ENCODE measurements at places on chromosomes 6 and 20.

GRCh38 chr6:163613025-163613424 is 198.5 kb downstream of the QKI start:
- no peak for DNase-seq

- DNase-seq = no peak
Observed at GRCh38 chr6:36766399-36766945, 68.8 kb downstream of the RAB44 start.

GRCh38 chr20:14838663-14839628 is 501.5 kb upstream of the FLRT3 start:
- no peak for DNase-seq

DNA sequence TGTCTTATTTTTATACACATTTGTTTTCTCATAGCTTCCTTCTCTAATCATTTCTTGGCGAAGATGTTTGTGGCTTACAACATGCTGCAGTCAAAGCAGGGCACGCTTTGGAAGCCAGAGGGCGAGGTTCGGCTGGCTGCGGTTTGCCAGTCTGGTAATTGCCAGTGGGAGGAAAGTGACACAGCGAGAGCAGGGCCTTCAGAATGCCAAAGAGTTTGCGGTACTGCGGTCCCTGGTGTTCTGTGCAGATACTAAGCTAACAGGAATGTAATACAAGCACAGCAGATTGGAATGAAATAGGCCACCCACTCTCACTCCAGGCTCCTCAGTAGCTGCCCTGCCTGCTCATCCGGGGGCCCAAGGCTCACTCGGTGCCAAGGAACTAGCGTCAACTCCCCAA is 58.7 kb upstream of the TGM3 start:
- DNase-seq = peak; percentile 95

- peak; percentile 26 for DNase-seq
Observed at GRCh38 chr6:131917318-131917717, 33.9 kb downstream of the CCN2 start.

DNA sequence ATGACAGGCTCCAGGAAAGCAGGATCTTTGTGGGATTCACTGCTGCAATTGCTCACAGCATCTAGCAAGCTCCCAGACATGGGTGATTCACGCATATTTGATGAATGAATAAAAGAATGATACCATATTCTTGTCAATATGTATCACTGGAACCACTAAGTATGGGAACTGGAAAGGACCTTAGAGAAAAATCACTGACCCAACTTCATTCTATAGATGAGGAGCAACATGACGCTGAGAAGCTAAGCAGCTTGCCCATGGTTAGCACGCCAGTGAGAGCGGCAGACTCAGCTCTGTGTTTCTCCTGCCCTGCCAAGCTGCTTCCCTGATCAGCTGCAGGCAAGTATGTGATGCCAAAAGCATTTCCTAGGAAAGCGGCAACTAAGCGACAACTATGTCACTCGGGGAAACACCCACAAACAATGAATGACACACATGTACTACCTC is 66.8 kb downstream of the PPP1R3G start:
- DNase-seq = peak; percentile 82

GRCh38 chr6:78925317-78925716 is 58.0 kb downstream of the IRAK1BP1 start:
- DNase-seq = no peak

- peak; percentile 73 for DNase-seq
Observed at GRCh38 chr6:42158011-42158410, 15.2 kb upstream of the GUCA1A start.

DNA sequence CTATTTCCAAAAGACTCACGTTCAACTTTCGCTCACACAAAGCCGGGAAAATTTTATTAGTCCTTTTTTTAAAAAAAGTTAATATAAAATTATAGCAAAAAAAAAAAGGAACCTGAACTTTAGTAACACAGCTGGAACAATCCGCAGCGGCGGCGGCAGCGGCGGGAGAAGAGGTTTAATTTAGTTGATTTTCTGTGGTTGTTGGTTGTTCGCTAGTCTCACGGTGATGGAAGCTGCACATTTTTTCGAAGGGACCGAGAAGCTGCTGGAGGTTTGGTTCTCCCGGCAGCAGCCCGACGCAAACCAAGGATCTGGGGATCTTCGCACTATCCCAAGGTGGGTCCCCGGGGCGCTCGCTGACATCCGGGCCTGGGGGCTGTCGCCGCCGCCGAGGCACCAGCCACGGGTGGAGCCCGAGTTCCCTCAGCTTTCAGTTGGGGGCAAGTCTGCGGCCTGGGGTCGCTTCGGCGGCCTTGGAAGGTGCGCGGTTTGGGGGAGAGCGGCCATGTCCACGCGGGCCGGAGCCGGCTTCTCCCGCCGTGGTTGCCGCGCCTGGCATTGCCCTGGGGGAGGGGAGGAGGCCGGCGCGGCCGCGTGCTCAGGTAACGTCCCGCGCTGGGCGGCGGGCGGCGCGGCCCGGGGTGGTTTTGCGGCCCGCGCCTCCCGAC is 429 bp downstream of the AMD1 start:
- peak; percentile 56 for DNase-seq

DNA sequence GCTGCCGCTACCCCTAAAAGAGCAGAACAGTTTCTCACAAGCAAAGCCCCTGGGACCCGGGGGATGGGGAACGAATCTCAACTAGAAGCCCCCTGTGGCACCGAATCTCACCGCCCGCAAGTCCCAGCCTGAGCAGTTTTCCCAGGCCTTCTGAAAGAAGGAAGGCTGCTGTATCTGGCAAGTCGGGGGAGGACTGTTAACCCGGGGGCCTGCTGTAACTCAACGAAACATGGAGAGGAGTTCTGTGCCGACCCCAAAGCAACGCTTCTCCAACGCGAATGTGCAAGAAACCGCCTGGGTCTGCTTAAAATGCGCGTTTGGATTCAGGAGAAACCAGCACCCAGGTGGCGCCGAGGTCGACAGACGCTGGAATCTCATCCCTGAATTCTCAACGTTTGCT is 34.2 kb downstream of the DLL1 start:
- DNase-seq = no peak

- no peak for DNase-seq
Observed at GRCh38 chr6:152330961-152331360, 306.2 kb downstream of the SYNE1 start.

- DNase-seq = peak; percentile 42
Observed at GRCh38 chr6:27617046-27617687, 144.3 kb upstream of the ZNF184 start.

DNA sequence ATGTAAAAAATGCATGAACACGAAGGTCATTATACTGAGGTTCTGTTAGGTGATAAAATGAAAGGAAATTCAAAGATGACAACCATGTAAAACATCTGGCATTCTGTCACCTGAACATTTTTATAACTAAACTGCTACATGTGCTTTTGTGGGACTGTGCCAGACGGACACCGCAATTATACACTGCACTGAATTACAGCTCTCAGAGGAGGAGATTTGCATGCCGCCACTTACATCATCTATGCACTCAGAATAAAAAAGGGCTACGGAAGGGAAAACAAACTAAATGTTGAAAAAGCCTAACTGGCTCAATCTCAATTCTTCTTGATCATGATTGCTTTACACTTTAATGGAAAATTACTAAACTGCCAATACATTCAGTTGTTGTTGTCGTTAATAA is 614.0 kb upstream of the EYS start:
- no peak for DNase-seq

DNA sequence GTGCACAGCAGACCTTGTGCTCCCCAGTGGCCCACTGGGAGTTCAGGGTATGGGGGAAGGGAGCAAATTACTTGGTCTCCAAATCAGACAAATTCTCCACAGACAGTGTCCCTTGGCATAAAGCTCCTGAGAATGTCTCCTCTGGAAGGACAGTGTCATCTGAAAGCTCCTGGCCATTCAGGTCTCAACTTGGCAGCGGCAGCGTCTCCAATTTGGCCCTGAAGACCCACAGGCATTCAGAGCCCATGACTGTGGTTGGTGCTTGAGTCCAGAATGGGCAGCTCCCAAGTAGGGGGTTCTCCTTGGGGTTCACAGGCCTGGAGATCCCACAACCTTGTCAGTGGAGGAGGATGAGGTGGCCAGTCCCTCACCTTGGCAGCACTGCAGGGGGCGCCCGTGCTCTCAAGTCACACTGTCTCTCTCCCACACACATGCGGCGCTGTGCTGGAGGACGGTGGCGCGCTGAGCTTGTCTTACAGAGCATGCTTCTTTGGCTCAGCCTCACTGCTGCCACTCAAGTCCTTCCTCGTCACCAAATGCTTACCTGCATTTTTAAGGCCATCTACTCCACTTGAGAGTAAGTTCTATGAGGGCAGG is 20.7 kb downstream of the DYNLRB1 start:
- DNase-seq = no peak

DNA sequence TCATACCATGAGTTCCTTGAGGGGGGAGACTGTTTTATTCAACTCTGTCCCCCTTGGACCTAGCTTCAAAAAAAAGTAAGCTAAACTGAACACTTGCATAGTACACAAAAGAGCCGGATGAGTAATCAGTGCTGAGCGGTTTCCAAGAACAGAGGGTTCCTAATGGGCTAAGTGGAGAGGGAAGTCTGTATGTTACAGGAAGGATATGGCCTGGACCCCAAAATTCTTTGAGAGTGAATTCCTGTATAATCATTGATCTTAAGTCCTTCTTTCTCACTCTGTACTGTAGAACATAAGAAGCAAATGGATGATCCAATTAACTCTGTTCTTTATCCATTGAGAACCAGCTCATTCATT is 324.7 kb upstream of the CNR1 start:
- peak; percentile 8 for DNase-seq

DNA sequence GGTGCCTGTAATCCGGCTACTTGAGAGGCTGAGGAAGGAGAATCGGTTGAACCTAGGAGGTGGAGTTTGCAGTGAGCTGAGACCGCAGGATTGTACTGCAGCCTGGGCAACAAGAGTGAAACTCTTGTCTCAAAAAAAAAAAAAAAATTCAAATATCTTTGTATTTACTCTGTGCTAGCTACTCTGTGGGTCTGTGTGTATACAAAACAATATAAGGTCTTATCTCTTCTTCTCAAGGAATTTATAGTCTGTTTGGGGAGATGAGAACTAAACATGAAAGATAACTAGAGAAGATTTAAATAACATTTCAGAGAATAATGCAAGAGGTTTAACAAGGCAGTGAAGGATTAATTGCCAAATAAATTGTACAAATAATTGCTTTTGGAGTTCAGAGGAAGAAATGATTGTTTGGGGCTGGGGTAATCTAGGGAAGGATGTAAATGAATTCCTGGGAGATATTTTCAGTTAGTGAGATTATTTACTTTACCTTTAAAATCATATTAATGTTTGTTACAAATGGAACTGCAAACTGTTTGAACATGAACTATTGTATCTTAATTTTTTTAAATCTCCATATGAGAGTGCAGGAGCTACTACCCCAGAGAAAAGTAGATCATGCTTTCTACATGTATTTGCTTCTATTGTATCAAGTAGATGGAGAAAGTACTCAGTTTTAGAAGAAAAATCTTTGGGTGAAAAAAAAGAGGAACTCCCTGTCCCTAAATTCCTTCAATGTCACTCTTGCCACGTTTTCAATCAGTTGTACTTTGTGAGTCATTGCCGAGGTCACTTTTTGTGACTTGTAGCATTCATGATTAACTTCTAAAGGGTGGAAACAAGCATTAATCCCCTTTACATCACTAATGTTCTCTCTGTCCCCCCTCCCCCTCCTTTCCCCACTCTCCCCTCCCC is 39.0 kb downstream of the NCOA3 start:
- DNase-seq = no peak

GRCh38 chr6:149289192-149289781 is 28.2 kb upstream of the TAB2 start:
- DNase-seq = no peak

DNA sequence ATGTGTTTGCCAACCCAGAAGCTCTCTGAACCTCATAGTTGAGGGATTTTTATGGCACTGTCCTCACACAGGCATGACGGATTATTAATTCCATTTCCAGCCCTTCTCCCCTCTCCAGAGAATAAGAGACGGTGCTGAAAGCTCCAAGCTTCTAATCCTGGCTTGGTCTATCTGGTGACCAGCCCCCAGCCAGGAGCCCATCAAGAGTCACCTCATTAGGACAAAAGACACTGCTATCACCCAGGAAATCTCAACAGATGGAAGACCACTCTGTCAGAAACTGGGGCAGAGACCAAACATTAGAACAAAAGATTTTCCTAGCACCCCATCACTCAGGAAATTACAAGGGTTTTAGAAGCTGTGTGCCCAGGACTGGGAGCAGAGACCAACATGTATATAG is 48.2 kb downstream of the STMND1 start:
- no peak for DNase-seq

- no peak for DNase-seq
Observed at GRCh38 chr6:6483168-6483567, 105.4 kb upstream of the LY86 start.

DNA sequence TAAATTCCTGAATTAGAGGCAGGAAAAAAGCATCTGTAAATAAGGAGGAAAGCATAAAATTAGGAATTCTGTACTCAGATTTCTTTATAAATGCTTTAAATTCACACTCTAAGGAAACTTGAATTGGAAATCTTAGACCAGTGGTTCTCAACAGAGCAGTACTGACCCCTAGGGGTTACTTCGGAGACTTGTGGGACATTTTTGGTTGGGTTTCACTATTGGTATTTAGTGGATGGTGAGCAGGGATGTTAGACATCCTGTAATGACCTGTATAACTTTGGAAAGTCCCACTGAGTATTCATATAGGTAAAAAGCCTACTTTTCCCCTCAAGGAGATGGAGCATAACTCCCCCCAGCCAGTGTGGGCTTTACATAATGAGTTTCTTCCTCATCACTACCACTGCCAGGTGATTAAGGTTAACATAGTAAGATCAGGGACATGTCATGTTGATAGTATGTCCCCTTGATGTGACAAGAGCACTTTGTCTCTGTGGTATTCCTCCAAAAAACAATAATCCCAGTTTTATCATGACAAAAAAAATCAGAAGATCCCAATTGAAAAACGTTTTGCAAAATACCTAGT is 31.0 kb downstream of the GLO1 start:
- DNase-seq = peak; percentile 80

DNA sequence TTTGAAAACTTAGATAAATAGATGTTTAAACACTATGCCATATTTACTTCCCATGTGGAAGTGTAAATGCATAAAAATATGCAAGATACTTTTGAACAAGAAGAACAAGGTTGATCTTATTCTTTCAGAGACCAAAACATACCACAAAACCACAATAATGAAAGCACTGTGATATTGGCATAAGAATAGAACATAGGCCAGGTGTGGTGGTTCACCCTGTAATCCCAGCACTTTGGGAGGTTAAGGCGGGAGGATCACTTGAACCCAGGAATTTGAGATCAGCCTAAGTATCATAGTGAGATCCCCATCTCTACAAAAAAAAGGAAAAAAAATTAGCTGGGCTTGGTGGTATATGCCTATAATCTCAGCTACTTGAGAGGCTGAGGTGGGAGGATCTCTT is 66.5 kb downstream of the KCNS1 start:
- DNase-seq = no peak

DNA sequence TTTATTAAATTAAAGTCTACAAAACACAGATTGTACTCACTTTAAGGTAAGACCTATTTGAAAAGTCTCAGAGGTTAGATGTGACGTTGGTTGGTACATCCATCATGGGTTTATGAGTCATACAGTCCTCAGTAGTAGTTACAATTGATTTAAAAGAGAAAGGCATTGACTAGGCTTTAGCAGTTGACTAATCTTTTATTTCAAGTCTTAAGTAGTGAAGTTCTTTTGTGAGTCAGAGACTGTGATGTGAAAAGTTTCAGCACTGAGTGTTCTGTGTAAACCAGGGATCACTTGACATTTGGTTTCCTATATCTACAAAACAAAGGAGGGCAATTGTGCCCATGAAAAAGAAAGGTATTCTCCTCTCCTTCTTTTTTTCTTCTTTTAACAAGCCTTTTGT is 221.3 kb downstream of the GRIK2 start:
- DNase-seq = peak; percentile 0

All from GM03348 (cell line).